ENCODE measurements at places on chromosomes 2 and 18.

- peak; percentile 79 for DNase-seq
Measured at GRCh38 chr2:205752924-205753323, 70.6 kb downstream of the NRP2 start.

DNA sequence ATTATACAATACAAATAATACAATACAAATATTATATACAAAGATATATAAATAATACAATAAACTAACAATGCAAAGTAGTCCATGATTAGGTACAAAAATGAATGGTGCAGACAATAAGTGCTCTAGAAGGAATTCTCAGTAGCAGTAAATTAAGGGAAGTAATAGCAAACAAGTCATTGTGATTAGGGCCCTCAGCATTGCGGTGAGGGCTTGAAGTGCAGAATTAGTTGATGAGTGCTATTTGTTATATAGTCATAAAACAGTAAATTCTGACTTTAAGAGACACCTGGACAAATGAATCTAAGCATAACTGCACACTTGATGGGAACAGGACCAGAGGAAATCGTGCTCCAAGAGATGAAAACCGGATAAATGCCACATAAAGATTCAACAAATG is 74.9 kb downstream of the ANKRD44 start:
- no peak for DNase-seq

DNA sequence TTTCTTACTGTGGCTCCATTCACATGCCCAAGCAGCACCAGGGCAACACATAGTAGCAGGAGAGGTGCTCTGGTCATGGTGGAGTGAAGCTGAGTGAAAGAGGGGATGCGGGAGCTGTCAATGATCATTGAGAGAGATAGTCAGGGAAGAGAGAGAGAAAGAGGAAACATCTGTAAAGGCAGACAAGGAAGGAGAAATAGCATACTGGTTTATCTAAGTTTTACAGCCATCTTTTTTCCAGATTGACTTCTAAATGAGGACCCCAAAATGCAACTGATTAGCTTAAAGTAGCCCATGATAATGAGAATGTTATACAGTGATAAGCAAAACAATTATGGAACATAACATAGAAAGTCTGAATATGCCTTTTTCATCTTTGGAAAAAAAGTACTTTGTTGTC is at the start of gene C2orf66:
Gene C2orf66, minus strand, starts transcription at position 96 of the 400 bp plus-strand sequence. Its CDS starts 19 bp downstream, at position 77.
- DNase-seq: no peak

DNA sequence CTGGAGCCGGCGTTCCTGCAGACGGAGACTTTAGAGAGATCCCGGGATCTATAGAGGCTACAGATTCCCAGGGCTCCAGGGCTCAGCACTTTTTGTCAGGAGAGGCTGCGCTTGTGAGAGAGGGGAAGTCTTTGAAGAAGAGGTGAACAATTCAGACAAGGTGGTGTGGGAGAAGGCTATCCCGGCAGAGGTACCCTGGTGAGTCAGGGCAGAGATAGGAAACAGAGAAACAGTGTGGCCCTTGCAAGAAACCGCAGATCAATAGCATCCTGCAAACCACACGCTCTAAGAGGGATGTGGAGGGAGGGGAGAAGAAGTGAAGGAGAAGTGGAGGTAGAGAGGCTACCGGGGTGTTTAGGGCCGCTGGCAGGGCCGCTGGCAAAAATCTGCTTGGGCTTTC is 160.5 kb upstream of the APCDD1 start:
- no peak for DNase-seq

DNA sequence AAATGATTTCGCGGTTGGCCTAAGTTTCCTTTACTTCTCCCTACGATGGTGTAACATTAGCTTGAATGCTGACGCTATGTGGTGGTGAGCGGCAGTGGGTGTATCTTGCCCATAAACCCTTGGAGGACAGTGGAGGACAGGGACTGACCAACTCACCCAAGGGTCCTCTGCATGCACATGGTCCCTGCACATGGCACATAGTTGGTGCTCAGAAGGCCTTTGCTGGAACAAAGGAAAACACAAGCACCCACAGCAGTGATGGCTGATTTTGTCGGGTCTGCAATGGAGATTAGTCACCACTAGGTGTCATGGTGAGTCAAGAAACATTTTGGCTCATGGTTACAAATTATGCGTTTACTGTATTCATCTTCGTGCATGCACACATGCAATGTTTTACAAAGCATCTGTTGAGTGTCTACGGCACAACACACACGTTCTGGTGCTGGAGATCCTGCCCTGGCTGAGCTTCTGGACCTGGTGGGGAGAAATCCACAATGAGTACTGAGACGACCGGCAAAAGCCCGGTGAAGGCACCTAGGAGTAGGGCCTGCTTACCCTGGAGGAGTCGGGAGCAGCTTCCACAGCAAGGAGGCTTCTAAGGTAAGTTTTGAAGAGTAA is 44.0 kb downstream of the PDCL3 start:
- DNase-seq: peak; percentile 36

DNA sequence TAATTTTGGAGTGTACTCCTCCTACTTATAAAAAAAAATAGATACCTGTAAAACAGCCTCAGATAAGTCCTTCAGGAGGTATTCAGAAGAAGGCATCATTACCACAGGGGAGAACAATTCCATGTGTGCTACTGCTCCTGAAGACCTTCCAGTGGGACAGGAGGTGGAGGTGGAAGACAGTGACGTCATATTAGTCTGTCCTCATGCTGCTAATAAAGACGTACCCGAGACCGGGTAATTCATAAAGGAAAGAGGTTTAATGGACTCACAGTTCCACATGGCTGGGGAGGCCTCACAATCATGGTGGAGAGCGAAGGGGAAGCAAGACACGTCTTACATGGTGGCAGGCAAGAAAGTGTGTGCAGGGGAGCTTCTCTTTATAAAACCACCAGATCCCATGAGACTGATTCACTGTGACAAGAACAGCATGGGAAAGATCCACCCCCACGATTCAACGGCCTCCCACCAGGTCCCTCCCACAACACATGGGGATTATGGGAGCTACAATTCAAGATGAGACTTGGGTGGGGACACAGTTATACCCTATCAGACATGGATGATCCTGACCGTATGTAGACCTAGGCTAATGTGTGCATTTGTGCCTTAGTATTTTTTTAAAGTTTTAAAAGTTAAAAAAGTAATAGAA is 98.4 kb downstream of the NDUFA10 start:
- DNase-seq: no peak

DNA sequence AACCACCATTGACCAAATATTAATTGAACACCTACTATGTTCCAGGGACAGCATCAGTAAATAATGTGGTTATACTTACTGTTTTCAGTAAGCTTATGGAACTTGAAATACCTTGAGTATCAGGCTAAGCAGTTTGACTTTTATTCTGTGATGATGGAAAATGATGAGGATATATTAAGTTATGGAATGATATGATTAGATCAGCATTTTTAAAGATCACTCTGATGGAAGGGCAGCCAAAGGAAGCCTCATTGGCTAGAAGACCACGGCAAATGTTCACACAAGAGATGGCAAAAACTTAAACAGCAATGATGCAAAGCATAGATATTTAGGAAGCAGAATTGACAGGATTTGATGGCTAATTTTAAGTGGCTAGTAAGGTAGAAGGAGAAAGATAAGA is 266.9 kb upstream of the DPP10 start:
- no peak for DNase-seq

- DNase-seq: no peak
Measured at GRCh38 chr2:144438801-144439631, 80.9 kb downstream of the ZEB2 start.

- DNase-seq: no peak
Measured at GRCh38 chr2:98258906-98259305, 87.3 kb upstream of the CNGA3 start.

DNA sequence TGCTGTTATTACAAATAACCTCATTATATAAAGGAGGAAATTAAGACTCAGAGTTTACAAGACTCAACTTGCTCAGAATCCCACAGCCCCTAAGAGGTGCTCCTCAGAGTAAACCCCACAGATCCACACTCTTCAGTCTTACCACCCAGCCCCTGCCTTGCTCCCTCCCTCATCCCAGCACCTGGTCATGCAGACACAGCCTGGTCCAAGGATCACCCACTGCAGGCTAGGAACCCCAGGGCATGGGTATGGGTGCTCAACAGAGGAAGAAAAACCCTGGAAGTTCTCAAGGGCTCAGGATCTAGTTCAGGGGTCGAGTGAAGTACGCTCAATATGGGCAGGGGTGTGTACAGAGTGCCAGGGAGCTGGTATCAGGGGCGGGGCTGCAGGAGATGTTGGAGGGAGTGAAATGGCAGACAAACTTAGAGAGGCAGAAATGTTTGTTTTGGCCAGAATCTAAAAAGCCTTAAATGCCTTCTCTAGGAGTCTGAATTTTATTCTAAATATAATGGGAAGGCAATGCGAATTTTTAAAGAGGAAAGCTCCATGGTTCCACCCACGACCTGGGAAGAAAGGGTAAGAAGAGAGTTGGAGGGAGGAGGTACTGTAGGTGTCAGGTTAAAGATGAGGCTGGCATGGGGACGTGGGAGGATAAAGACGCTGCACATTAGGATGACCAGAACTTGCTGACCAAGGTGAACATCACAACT is 79.1 kb upstream of the MGAT4A start:
- no peak for DNase-seq

DNA sequence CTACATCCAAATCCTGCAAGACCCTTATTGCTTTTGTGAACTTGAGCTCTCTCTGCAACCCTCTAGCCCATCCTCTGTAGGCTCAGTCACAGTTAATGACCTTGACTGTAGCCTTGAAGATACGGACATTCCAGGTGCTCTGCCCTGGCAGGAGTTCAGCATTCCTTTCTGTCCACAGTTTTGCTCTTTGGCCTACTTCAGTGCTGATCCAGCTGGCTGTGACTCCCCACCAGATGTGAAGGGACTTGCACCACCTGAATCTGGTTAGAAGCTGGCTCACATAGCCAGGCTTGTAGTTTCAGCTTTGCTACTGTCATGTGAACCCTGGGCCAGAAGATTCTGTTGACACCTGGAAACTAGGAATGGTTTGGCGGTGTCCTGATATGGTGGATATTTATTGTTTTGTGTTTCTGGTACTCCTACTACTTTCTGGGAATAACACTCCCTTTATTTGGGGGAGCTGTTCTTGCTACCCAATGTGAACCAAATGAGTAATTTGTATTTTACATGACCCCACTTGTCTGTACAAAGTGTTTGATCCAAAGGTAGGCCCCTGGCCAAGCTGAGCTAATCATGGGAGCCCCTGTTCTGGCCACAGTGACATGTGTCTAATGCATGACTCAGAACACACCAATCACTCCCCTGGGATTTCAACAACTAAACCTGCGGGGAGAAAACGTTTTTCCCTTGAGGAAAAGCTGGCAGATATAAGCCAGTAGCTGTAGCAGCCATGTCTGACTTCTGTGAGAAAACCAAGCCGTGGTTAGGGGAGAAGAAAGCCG is 73.4 kb downstream of the CDCA7 start:
- no peak for DNase-seq

- no peak for DNase-seq
Measured at GRCh38 chr18:54964741-54965140, 5.5 kb upstream of the CCDC68 start.

- no peak for DNase-seq
Measured at GRCh38 chr2:226639550-226639949, 160.1 kb downstream of the IRS1 start.

- peak; percentile 33 for DNase-seq
Measured at GRCh38 chr2:224646242-224646846, 61.2 kb upstream of the CUL3 start.

DNA sequence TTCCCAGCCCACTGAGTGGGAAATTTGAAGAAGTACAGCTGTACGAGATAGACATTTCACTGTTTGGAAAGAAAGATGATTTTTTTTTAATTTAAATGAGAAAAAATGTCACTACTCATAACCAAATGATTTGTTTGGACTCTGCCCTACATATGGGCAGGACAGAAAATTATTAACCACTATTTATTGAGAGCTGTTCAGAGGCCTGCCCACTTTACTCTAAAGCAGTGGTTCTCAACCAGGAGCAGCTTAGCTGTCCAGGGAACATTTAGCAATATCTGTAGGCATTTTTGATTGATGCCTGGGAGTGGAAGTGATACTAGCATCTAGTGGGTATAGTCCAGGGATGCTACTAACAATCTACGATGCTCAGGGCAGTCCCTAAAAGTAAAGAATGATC is 13.4 kb upstream of the DTNA start:
- DNase-seq: no peak

DNA sequence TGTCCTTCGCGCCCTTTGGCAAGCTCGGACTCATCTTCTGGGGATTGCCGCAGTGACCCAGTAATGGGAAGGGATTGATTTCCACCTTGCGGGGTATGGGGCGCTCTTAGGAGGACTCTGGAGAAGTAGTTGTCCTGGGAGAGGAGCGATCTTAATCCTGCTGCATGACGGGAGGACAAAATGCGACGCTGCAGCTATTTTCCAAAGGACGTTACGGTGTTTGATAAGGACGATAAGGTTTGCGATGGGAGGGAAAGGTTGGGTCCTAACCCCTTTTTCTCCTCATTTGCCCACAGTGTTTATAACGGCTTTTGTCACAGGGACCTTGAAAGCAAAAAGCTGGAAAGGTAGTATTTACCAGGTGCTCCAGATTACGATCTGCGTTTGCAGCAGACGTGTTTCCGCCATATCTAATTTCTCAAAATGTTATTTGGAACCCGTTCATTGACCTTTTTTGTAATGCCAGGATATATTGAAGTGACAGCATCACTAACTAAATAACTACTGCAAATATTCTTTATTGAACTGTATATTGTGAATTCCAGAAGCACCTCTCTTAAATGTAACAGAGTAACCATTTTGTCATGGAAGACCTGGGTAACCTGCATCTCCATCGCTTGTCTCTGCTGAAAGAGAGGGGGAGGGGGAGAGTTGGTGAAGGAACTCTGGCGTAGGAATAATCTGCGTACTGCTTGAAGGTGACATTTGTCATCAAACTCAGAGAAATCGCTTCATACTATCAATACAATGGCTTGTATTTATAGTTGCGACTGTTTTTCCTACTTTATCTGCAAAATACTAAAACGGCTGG is 590 bp downstream of the MDH1 start:
- DNase-seq: no peak

DNA sequence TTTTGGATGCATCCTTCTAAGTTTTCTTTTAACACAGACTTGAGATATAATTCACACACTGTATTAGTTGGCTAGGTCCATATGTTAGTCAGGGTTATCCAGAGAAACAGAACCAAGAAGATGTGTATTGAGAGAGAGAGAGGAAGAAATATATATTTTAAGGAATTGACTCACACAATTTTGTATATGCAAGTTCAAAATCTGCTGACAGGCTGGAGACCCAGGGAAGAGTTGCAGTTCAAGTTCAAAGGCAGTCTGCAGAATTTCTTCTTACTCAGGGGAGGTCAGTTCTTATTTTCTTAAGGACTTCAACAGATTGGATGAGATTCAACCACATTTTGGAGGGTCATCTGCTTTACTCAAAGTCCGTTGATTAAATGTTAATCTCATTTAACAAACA is 23.0 kb upstream of the MRO start:
- no peak for DNase-seq
